SIG-M5 (cell line): ENCODE measurements at places on chromosomes 12 and 14.

- DNase-seq: no peak
Measured at GRCh38 chr12:42326541-42327226, 717 bp downstream of the PPHLN1 start.

DNA sequence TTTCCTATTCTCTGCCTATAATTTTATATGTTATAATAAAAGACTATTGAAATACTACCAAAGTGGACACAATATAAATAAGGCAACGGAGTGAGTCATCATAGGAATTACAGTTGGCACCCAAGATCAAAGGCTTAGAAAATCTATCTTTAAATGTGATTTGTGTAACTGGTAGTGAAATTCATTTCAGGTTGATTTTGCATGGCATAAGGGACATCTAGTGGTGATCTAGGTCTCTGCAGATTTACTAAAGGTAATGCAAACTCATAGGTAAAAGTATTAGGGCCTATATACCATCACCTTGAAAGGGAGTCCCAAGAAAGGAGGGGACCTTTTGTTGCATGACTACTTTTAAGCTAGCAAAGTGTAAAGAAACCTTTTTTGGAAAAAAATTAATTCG is 527.2 kb downstream of the NRXN3 start:
- DNase-seq: no peak

- no peak for DNase-seq
Measured at GRCh38 chr12:79121486-79121885, 256.9 kb downstream of the SYT1 start.

- DNase-seq: no peak
Measured at GRCh38 chr12:41402801-41403200, 214.7 kb downstream of the PDZRN4 start.

- no peak for DNase-seq
Measured at GRCh38 chr12:106276032-106276740, 26.3 kb upstream of the TCP11L2 start.

DNA sequence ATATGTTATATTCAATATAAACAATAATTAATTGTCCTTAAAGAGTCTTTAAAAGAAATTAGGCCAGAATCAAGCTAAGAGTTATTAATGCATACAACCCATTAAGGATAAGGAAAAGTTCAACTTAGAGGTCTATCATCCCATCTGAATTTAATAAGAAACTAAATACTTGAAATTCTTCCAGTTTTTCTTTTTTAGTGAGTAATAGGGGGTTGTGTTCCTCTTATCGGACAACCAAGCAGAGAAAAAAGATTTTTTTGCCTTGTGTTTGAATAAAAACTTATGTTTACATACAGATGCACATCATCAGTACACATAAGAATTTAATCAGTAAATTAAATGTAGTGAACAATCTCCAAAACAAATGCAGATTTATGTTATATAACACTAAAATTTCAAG is 32.5 kb downstream of the PAWR start:
- no peak for DNase-seq

DNA sequence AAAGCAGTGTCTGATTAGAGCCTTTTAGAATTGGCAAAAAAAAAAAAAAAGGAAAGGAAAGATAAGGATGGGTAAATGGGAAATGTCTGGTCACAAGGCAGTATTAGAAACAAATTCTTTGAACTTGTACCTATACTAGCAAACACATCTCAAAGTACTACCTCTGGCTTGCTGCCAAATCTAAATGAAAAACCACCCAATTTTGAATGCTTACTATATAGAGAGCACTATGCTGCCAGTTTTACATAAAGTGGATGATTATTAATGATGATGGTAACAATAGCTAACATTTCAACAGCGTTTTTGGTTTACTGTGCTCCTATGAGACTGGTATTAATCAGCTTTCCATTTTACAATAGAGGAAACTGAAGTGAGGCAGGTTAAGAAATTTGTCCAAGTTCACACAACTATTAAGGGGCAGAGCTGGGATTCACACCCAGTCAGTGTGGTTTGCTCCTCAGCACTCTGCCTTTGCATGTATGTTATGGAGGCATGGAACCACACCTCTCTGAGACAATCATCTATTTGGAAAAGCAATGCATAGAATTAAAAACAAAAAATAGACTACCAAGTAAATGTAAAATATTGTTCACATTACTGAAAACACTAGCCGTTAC is 34.2 kb downstream of the ATP2B1 start:
- DNase-seq: no peak

DNA sequence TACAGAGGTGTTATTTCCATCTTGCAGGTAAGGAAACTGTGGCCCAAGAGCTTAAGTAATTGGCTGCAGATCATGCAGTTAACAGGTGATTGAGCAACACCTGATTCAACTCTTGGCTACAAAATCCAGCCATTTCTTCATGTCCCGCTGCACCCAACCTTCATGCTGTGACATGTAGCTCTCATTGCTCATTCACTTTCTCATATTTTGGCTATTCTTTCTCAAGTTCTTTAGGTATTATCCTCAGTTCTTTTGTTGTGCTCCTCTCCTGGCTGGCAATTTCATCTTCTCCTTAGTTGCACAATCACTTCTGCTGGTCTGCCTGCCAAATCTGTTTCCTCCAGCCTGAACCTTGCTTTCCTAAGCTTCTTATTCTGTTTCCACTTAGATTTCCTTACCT is 300.8 kb downstream of the SSPN start:
- no peak for DNase-seq

GRCh38 chr12:43805149-43805859 is 813 bp downstream of the TWF1 start:
- DNase-seq: no peak

- no peak for DNase-seq
Measured at GRCh38 chr14:51210594-51210993, 29.5 kb upstream of the TMX1 start.

- DNase-seq: peak; percentile 72
Measured at GRCh38 chr12:121110211-121110940, 22.3 kb upstream of the P2RX7 start.
